NCI-H2081 (cell line): ENCODE measurements at places on chromosomes 6 and 20.
A peak's percentile ranks its signal among the peaks of the same experiment; 100 is the strongest.

GRCh38 chr6:16739329-16739801 is 21.9 kb downstream of the ATXN1 start:
- no peak for DNase-seq

- DNase-seq = no peak
Observed at GRCh38 chr6:21648475-21649050, 55.0 kb downstream of the SOX4 start.

DNA sequence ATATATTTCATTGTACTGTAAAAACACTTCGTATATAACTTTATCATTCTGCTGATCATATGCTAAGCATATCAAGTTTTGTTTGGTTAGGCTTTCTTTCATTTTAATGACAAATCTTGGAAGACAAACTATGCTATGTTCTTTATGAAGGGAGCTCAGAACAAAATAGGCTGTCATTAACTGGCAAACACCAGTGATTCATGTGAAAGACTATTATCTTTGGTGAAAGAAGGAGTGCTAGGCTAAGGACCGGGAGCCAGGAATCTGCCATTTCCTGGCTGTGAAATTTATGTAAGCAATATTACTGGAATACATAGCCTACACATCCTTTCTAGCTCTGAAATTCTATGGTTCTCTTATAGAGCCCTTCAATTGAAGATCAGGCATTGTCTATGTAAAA is 136.2 kb upstream of the CCN2 start:
- peak; percentile 67 for DNase-seq

GRCh38 chr6:126764671-126765070 is 353.8 kb upstream of the RSPO3 start:
- DNase-seq = no peak

GRCh38 chr20:44584162-44584561 is 1.8 kb downstream of the PKIG start:
- no peak for DNase-seq

DNA sequence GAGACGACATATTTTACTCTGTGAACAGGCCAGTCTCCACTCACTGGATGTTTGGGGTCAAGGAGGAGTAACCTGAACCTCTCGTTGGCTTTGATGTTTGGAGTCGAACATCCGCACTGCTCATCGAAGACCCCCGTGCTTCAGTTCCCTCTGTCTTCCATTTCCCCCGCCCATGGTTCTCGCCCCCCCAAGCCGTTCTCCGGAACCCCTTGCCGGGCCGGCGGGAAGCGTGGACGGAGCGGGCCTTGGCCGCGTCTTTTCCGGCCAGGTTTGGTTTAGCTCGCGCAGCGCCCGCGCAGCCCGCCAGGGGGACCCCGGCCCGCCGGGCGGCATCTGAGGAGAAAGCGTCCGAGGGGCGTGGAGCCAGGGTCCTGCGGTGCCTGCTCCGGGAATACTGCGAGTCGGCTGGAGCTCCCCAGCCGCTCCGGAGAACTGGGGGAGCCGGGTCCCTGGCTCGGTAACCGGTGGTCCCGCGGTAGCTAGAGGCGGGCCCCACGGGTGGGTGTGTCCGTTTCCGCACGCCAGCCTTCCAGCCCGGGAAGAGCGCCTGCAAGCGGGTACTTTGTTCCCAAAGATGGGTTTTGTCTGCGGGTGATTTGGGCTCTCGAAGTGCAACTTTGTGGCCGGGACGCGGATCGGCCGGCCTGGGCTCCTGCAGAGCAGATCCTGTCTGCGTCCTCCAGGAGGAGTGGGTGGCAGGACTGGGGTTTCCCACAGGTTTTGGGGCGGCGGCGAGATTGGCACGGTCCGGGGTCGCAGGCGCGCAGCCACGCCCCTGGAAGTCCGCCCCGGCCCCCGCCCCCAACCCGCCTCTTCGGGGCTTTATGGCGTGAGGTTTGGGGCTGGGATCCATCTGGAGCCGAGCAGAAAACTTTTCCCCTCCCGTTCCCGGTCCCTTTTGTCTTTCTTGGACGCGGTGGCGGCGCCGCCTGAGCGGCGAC is at the start of gene TMEM200A:
TMEM200A (plus strand) TSS at position 852 of the 941 bp plus-strand sequence. CDS start 74,406 bp downstream, outside the sequence.
- DNase-seq = no peak

DNA sequence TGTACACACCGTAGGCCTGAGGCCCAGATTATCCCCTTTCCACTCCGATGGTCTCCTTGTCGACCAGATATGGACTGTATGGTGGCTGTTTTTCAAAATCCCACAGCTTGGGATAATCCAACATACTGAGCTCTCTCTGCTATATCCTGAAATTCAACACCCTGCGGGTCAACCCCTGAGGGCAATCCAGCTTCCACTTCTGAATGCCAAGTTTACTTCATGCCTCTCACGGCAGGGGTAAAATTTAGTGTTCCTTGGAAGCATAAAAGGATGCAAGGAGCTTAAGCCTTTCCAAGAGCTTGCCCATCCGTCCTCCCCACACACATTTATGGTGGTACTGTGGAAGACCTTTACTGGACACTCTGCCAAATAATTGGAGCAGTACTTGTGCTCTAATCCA is 90.7 kb downstream of the PLG start:
- DNase-seq = no peak

GRCh38 chr20:49477200-49477599 is 5.3 kb downstream of the KCNB1 start:
- no peak for DNase-seq

GRCh38 chr6:107509506-107509905 is 19.6 kb downstream of the SOBP start:
- no peak for DNase-seq

- DNase-seq = no peak
Observed at GRCh38 chr20:20547221-20547875, 165.1 kb downstream of the RALGAPA2 start.

DNA sequence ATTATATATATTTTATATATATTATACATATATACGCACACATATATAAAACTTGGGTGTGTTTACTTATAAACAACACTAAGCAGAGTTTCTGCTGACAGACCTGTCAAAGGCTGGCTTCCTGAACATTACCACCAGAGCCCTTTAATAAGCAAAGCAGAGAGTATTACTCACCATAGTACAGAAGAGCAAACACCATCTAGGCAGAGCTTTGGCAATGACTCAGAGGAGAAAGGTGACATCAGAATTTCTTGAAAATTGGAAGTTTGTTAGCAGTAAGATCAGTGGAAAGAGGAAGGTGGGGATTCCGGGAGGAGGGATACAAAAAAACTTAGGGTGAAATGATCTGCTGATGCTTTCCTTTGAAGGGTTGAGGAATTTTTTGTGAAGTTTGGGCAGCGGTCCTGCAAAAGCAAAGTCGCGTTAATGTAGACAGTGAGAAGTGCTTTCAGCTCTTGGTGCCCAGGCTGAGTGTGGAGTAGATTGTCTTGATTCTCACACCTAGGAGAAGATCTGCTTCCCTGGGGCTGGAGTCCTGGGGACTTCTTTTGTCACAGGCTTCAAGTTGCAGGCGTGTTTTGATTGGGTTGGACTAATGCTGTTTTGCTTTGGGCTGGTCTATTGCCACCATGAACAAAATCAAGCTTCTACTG is 109.6 kb upstream of the BACH2 start:
- no peak for DNase-seq

DNA sequence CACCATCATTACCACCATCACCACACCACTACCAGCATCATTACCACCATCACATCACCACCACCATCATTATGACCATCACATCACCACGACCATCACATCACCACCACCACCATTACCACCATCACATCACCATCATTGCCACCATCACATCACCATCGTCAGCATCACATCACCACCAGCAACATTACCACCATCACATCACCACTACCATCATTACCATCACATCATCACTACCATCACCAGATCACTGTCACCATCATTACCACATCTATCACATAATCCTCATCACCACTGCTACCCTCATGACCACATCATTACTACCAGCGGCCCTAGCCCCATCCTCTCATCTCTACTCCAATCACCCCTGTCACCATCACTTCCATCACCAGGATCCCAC is 3.5 kb upstream of the SLC22A7 start:
- DNase-seq = no peak
